ENCODE measurements at places on chromosomes 4 and X.

GRCh38 chr4:6524436-6524835 lies 50.6 kb upstream of the MAN2B2 start:
- DNase-seq = no peak

DNA sequence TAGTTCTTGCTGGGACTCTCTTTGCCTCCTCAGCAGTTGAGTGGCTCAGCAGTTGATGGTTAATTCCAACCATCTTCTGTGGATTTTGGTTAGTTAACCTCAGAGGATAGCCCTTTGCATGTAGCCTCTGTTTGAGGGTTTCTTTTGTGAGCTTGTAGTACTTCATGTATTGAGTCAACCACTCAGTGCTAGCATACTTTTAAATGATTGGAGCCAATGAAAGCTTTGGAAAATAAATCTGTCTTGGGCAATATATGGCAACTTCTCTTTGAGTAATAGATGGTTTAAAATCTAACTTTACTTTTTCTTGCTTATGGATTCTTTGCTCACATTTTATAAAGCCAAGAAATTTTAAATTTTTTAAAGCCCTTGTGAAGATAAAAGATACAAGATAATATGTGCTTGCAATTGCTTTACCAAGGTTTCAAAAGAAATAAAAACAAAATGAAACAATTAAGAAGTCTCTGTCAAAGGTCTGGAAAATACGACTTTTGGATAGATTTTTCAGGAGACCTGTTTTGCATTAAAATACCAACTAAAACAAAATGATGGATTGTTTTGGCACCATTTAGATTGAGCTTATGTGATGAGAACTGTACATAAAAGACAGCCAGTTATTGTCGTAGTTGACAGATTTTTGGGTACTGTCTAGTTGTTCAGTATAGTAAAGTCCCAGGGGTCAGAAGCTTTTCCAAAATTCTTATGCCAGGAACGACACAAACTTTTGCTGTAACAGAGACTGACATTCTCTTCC lies 181.9 kb downstream of the SPRY1 start:
- no peak for DNase-seq

GRCh38 chr4:112325530-112325929 lies 28.4 kb downstream of the ALPK1 start:
- DNase-seq = no peak

DNA sequence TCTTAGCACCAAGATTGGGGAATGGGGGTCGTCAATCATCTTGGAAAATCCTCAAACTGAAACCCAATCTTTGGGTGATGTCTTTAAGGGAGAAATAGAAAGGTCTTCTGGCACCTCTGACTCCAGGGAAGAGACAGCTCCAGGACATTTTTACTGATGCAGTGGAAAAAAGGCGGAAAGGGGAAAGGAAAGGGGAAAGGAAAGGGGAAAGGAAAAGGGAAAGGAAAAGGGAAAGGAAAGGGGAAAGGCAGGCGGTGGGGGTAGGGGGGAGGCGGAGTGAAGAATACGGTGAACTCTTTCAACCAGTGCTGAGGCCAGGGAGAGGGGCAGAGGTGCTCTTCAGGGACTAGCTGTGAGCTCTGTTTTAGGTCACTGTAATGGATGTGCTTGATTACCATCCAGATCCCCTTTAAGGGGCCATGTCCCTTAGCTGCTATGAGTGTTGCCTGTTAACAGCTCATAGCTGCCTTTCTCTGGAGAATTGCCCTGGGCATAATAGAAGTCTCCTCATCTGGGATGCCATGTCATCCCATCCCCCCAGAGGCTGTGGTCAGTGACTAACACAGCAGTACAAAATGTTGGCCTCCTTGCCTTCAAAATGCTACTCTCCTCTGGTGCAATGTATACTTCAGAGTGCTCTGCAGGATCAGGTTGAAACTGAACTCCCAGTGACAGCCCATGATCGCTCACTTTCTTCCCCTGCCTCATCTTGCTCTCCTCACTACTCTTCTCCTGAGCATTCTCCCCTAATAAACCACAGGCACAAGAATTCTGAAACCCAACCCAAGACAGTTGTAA lies 92.4 kb upstream of the AP1S2 start:
- peak; percentile 60 for DNase-seq

GRCh38 chr4:186936496-186937375 lies 213.1 kb upstream of the FAT1 start:
- DNase-seq = peak; percentile 75

- DNase-seq = no peak
These were observed 173.9 kb downstream of the COL25A1 start for GRCh38 chr4:109128589-109128988.

DNA sequence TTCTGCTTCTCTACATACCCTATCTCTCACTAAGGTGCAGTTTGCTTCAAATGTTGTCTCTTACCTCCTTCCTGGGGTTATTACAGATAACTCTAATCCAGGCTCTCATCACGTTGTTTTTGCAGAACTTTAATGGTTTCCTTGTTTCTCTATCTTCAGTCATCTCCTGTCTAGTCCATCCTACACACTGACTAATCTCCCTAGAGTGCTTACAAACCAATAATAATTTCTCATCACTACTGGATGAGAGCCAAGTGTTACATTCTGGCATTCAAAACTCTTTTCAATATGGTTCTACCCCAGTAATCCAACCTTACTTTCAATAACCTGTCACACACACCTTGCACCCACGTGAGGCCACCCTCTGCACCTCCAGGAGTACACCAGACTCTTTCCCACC lies 86.1 kb downstream of the SYNPO2 start:
- peak; percentile 39 for DNase-seq

GRCh38 chrX:63735882-63736281 lies 49.1 kb downstream of the ARHGEF9 start:
- DNase-seq = no peak

- DNase-seq = no peak
These were observed 867.3 kb downstream of the RPA4 start for GRCh38 chrX:97751016-97751415.

- DNase-seq = no peak
These were observed 13.4 kb downstream of the RBMX2 start for GRCh38 chrX:130415201-130415600.

DNA sequence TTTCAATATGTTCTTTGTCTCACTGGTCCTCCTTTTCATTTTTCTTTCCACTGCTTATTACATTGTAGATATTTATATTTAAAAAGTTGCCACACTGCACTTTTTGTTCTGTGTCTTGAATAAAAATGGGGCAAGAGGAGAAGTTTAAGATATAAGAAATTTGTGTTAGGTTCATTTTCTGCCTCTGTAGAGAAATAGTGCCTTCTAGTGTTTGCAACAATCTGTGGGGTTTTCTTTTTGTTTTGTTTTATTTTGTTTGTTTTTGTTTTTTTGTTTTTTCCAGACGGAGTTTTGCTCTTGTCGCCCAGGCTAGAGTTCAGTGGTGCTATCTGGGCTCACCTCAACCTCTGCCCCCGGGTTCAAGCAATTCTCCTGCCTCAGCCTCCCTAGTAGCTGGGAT lies 20.1 kb upstream of the SMIM14 start:
- no peak for DNase-seq

- DNase-seq = peak; percentile 47
These were observed 281.0 kb downstream of the LDB2 start for GRCh38 chr4:16617435-16617834.

DNA sequence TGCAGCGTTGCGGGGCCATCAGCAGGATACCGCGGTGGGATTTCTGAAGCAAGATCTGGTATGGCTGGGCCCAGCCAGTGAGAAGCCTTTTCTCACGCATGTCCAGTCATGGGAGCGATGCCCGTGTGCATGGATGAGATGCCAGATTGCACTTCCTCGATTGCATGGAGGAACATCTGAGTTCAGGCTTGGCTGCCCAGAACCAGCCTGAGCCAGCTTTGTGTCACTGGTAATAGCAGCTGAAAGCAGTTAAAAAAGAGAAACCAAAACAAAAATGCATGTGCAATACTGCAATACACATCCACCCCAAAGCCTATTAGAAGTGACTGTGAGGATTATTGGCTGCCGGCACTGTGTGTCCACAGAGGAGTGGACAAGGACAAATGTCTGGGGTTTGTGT lies 59.3 kb downstream of the PSAPL1 start:
- peak; percentile 26 for DNase-seq

DNA sequence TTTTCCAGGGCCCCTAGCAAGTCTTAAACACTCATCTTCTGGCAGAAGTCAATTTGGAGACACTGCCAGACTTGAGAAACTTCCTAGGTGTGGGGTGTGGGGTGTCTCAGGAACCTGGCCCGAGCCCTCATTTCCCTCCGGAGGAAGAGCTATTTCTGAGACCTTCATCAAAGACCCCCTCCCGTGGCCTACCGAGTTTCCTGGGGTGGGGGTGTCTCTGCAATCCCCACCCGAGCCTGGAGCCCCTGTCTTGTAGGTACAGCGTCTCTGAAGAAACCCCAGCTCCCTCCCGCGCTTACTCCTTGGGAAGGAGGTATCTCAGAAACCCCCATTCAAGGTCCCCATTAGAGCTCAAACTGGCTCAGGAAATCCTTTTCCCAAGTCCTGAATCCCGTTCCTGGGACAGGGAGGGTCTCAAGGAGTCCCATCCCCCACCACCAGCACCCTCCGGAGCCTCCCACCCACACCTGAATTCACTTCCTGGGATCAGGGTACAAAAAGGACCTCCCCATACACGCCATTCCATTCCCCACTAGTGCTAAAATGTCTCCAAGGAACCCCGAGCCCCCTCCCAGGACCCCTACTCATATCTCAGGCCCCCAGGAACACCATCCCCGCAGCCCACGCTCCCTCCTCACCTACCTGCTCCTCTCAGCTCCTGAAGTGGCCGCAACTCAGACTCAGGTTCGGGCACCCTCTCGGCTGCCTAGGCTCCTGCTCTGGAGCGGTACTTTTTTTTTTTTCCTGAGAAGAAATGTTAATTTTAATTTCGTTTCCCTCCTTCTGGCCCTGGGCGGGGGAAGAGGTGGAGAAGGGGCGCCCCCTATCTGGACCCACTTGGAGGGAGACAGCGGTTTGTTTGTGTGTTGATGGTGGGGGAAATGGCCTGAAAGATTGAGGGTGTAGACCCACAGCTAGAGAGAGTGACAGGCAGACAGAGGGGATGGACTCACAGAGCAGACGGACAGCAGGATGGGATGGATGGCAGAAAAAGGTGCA lies 1.1 kb downstream of the SLC38A5 start:
- no peak for DNase-seq

DNA sequence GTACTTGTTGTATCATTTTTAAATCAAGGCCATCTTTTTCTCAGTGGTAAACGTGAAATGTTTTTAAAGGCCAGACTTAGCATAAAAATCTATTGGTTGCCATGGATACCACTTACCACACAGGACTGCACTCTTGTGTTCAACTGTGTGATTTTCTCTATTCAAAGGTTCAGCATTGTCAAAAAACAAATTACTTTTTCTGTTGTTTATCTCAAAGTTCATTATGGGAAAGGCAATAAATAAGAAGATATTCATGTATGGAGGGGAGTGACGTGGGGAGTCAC lies 231.0 kb upstream of the GATB start:
- DNase-seq = no peak

DNA sequence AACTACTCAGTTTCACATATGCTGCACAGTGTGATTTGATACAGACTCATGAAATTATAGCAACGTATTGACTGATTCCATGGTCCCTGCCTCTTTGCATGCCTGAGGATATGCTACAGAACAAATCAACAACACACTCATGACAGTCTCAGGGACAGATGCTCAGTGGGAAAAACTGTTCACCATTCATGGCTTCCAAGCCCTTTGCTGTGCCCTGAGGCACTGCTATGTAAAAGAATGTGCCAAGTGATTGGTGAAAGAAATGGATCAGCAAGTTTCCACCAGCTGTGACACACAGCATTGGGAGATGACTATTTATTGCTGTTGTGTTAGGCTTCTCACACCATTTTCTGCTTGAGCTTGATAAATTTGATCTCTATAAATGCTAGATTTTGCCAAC lies 825.6 kb upstream of the INTU start:
- no peak for DNase-seq

Measured in AG08396 (cell line).